ENCODE measurements at places on chromosomes 16 and 17.

DNA sequence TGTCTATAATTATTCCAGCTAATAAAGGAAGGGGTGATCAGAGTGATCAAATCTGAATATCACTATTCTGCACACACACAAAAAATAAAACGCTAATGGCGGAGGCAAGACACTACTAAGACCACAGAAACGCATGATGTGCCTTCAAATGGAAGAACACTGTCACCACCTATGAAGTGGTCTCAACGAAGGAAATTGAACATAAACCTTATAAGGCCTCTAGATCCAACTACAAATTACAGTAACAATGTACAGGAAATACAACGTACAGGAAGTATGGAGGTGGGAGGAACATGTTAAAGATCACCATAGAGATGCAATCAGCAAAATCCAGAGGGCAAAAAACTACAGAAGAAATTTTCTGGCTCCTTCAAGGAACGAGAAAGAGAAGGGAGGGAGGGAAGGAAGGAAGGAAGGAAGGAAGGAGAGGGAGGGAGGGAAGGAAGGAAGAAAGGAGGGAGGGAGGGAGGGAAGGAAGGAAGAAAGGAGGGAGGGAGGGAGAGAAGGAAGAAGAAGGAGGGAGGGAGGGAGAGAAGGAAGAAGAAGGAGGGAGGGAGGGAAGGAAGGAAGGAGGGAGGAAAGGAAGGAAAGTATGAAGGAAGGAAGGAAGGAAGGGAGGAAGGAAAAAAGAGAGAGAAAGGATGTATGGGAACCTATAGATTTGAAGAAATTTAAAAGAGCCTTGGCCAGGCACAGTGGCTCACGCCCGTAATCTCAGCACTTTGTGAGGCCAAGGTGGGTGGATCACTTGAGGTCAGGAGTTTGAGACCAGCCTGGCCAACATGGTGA lies 3.1 kb upstream of the SGCA start:
- no peak for DNase-seq

GRCh38 chr17:28141313-28141712 lies 98.8 kb downstream of the NLK start:
- no peak for DNase-seq

DNA sequence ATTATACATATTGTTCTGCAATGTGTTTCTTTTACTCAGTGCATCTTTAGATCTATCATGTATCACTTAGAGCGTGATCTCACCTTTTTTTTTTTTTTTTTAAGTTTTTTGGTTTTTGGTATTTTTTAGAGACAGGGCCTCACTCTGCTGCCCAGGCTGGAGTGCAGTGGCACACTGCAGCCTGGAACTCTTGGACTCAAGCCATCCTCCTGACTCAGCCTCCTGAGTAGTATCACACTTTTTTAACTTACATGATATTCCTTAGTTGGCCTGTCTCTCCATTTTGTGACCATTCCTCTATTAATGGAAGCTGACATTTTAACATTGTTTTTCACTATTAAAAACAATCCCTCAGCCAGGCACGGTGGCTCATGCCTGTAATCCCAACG lies 4.7 kb upstream of the MPO start:
- DNase-seq = peak; percentile 13

DNA sequence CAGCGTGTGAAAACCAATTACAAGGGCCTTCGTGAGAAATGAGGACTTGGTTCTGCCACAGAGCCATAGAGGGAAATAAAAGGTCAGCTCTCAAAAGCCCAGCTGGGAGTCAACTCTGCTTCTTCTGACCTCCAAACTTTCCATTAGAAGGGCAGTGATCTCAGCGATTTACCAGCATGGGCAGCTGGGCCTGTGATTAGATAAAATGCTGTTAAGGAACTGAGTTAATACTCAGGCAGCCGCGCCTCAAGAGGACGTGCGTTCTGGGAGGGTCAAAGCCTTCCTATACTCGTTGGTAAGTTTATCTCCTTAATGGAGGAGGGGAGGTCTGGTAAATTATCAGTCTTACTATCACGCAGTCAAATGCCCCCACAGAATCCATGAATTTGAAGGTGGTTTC lies 480.2 kb upstream of the ERCC4 start:
- DNase-seq = no peak

DNA sequence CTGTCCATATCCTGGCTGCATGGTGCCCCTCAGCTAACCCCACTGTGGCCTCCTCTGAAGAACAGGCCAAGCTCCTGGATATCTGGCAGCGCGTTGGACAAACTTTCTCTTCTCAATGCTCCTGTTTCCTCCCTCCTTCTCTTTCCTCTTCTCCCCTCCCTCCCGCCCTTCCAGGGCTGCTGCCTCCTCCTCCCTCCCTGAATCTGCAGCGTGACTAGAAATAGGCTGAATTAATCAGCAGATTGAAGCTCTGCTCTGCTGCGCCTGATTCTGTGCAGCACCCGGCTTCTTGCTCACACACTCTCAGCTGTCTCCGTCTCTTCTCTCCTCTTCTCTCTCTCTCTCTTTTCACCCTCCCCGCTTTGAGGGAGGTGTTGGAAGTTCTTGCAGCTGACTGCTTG lies 19.8 kb downstream of the TMEM94 start:
- peak; percentile 11 for DNase-seq

DNA sequence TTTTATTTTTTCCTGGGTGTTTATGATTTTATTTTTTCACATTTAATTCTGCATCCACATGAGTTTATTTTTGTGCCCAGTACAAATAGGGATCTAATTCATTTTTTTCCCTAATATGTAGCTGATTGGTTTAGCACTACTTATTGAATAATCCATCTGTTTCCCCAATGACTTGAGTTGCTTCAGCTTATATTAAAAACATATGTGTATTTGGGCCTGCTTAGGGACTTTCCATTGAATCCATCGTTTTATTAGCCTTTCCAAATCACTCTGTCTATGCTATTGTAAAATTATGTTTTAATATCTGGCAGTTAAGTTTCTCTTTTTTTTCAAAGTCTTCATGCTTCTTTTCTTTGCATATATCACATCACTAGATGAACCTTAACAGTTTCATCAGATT lies 42.2 kb downstream of the WWP2 start:
- peak; percentile 50 for DNase-seq

GRCh38 chr17:58587713-58588117 lies 73.3 kb upstream of the MTMR4 start:
- peak; percentile 29 for DNase-seq

DNA sequence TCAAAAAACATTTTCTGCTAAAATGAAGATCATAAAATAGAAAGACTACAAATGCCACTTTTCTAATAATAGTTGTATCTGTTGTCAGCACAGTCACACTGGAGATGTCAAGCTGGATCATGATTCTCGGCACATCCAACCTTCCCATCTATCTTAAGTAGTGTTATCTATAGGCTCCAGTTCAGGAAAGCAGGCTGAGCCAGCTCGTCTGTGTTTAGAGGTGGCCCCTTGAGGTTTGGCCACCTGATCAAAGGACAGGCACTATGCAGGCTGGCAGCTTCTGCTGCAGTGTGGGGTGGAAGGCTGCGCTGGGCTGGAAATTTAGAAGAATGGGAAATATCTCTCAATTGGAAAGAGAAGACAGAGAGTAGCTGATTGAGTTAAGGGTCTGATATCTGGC lies 32.4 kb downstream of the SMYD4 start:
- no peak for DNase-seq
